A673 (cell line): ENCODE measurements at places on chromosomes 6 and 20. TPM values are rescaled to one million over a fixed set of nuclear protein-coding genes. Genes with fewer than 3 reads are reported as not detected.

SLC17A2 gene
- total RNA-seq, result not detected in 2 replicates

DNA sequence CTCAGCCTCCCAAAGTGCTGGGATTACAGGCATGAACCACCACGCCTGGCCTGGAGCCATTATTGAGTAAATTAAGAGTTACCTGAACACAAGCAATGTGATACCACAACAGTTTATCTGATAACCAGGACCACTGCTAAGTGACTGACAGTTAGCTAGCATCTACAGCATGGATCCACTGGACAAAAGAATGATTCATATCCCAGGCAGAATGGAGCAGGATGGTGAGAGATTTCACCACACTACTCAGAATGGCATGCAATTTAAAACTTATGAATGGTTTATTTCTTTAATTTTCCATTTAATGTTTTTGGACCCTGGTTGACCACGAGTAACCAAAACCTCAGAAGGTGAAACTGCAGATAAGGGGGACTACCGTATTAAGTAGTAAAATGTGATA is 48.6 kb downstream of the RALGAPA2 start:
- H3K27me3 ChIP-seq, result no peaks in the 10 kb centered on the region
- no peak for DNase-seq
- H3K4me1 ChIP-seq, result peaks cover 28% of the 10 kb centered on the region
- H3K36me3 ChIP-seq, result no peaks in the 10 kb centered on the region
- no peak overlapping the region for H3K27ac ChIP-seq

- DNase-seq, result no peak
- H3K36me3 ChIP-seq, result no peaks in the 10 kb centered on the region
- peaks cover 52% of the 10 kb centered on the region for H3K27me3 ChIP-seq
- H3K27ac ChIP-seq, result no peak overlapping the region
- H3K4me3 ChIP-seq, result no peak overlapping the region
These were observed 80.0 kb upstream of the EYA2 start for GRCh38 chr20:46814366-46815232.

ABCF1 gene
- 109 and 119 TPM in 2 replicates for total RNA-seq

KHDC1L gene
- not detected in 2 replicates for total RNA-seq

GRCh38 chr6:15263780-15264374 is 18.0 kb downstream of the JARID2 start:
- H3K36me3 ChIP-seq, result no peaks in the 10 kb centered on the region
- H3K27me3 ChIP-seq, result no peaks in the 10 kb centered on the region
- H3K27ac ChIP-seq, result no peak overlapping the region
- H3K4me3 ChIP-seq, result no peak overlapping the region

DNA sequence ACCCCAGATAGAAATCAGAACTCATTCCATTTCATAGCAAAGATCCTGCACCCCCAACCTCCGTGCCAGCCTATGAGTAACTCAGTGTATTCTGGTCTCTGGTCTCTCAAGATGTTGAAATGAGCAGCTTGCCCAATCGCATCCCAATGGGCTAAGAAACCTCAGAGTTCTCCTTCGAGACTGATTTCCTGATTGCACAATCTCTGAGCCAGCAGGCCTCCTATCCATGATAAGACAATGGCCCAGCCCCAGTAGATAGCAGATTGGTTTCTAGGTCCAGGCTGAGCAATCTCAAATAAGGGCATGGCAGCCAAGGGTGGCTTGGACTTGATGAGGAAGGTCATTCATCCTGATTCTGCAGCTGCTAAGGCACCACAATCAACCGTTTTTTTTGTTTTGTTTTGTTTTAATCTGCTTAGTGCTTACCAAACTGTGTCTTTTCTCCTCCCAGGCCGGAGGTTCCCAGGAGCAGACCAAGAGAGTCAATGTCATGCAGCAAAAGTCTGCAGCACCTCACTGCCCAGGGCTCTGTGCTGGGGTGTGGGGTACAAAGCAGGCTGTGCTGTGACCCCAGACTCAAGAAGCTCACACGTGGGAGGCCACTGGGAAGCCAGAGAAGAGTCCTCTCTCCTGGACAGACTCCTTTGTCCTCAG is 125.1 kb upstream of the NXT1 start:
- no peak overlapping the region for H3K27ac ChIP-seq
- no peaks in the 10 kb centered on the region for H3K36me3 ChIP-seq
- H3K4me1 ChIP-seq, result no peaks in the 10 kb centered on the region
- H3K27me3 ChIP-seq, result peaks cover 13% of the 10 kb centered on the region
- peak; percentile 42 for DNase-seq
- no peak overlapping the region for H3K4me3 ChIP-seq

GRCh38 chr6:36692220-36692619 is 5.4 kb upstream of the RAB44 start:
- no peak overlapping the region for H3K27ac ChIP-seq
- no peaks in the 10 kb centered on the region for H3K4me1 ChIP-seq
- H3K27me3 ChIP-seq, result no peaks in the 10 kb centered on the region
- no peaks in the 10 kb centered on the region for H3K36me3 ChIP-seq
- no peak overlapping the region for H3K4me3 ChIP-seq

RIPPLY2 gene
- 3.0 and 4.0 TPM in 2 replicates for total RNA-seq

DNA sequence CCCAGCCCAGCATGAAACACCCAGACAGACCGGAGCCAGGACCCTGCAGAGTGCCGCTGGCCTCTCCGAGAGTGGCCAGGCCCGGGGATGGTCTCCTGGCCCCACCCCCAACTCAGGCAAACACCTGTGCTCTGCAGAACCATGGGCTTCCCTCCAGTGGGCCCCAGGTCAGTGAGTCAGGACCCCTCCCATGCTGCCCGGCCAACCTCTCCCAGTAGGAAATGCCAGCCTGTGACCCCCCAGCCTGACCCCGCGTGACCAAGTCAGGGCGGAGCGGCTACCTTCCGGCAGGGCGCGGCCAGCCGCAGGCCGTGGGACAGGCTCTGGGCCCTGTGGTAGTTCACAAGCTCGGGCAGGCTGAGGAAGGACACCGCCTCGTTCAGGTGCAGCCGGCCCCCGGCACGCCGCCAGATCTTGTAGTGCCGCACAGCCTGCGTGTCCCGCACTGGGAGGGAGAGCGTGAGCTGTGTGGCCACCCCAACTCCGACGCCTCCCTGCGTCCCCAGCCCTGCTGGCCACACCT is 3.2 kb downstream of the PTK6 start:
- peaks cover 5% of the 10 kb centered on the region for H3K4me1 ChIP-seq
- H3K36me3 ChIP-seq, result no peaks in the 10 kb centered on the region

RNF144B gene
- 0.82 and 1.0 TPM in 2 replicates for total RNA-seq

GRCh38 chr6:168050881-168051586 is 28.0 kb downstream of the FRMD1 start:
- H3K4me1 ChIP-seq, result no peaks in the 10 kb centered on the region
- no peak overlapping the region for H3K4me3 ChIP-seq
- no peak overlapping the region for H3K27ac ChIP-seq

CALHM5 gene
- total RNA-seq, result 0.26 TPM in 2 replicates

DNA sequence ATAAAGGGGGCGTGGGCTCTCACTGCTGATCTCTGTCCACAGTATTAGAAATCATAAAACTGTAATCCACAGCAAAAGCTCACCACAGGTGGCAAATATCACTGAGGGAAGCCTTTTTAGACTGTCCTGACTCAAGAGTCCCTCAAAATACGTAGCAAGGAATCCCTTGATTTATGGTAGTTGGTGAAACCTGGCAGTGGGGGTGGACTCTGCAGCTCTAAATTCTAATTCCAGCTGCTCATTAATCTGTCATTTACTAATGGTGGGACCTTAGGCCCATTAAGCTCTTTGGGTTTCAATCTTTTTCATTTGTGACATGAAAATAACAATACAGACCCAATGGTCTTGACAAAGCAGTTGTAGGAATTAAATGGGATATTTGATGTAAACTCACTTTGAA is 32.3 kb downstream of the GMDS start:
- no peak overlapping the region for H3K27ac ChIP-seq
- H3K4me1 ChIP-seq, result peaks cover 10% of the 10 kb centered on the region
- no peaks in the 10 kb centered on the region for H3K27me3 ChIP-seq
- no peaks in the 10 kb centered on the region for H3K36me3 ChIP-seq

DNA sequence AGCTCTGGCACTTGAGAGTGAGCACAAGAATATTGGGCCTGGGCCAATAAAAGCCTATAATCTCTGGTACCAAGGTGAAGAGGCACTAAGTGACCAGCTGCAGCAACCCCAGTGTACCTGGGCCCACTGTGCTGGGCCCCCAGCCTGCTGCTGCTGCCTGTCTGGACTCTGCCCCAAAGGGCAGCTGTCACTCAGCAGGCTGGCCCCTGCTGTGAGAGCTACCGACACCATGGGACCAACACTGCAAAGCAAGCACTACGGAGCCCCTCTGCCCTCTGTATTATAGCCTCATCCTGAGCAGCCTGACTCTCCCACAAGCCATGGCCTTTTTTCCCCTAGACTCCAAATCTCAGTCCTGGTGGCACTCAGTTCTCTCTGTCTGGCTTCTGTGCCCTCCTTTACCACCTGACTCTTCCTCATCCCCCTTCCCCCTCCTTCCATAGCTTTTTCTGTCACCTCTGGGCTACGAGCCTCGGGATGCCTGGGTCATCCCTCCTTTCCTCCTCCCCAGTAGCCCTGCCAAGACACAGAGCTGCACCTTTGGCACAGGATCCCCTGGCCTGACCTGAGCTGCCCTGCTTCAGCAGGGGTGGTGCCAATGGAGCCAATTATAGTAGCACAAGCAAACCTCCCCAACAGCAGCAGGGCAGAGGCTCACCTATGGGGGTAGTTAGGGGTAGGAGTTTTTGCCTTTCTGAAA is 14.2 kb downstream of the RRP36 start:
- H3K27me3 ChIP-seq, result no peaks in the 10 kb centered on the region
- peaks cover 49% of the 10 kb centered on the region for H3K36me3 ChIP-seq
- no peak overlapping the region for H3K27ac ChIP-seq
- no peak for DNase-seq
- no peak overlapping the region for H3K4me3 ChIP-seq

NRM gene
- total RNA-seq, result 49.8 and 54.4 TPM in 2 replicates

DNA sequence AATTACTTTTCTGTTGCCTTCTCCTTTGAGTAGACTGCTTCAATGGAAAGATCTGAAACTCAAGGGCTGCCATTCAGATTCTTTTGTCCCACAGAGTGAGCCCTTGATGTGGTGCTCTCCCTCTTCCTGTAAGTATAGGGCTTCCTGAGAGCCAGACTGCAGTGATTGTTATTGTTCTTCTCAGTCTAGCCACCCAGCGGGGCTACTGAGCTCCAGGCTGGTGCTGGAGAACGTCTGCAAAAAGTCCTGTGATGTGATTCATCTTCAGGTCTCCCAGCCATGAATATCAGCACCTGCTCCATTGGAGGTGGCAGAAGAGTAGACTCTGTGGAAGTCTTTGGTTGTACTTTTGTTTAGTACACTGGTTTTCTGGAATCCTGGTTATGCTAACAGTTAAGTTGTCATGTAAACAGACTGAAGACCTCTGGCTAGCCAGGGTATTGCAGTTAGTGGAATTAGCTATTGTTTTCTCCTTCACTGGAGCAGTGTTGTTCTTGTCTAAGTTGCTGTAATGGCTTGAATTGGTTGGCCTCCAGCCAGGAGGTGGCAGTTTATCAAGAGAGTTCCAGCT is 240.9 kb downstream of the COL12A1 start:
- H3K4me3 ChIP-seq, result no peak overlapping the region
- H3K27me3 ChIP-seq, result no peaks in the 10 kb centered on the region
- DNase-seq, result peak; percentile 7
- no peaks in the 10 kb centered on the region for H3K36me3 ChIP-seq
- H3K4me1 ChIP-seq, result no peaks in the 10 kb centered on the region
- H3K27ac ChIP-seq, result no peak overlapping the region

DNA sequence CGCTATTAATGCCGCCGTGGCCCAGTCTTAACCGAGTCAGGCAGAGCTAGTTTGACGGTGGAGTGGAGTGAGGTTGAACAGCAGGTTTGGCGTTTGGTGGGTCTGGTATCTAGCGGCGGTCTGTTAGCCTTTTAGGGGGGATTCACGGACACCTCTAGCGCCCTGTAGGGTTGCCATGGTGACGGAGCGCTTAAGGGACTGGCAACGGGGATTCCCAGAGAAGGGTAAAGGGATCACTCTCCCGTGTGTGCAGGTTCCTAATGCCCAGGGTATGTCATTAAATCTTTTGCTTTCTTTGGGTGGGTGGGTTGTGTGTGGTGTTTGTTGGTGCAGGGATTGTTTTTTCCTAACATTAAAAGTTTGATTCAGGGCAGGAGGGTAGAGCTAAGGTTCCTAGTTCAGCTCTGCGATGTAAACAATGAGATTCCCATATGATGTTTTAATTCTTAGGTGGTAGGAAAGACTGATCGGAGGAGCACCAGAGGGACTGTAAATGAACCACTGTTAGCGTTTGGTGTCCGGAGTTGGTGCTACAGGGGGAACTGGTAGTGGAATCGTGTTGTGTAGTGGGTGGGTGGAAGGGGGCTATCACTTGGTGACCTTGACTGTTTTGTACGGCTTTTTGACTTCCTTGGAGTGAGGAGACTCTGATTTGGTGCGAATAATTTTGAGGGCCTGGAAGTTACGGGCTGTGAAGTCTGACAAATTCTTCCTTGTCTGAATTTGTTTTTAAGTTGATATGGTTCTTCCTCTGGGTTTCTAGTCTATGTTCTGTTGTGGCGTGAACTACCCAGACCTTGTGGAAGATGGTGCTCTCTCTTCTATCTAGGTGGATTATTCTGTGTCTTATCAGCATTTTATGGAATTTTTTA is 5.0 kb downstream of the BRD2 start:
- H3K36me3 ChIP-seq, result peaks cover 63% of the 10 kb centered on the region
- peaks cover 25% of the 10 kb centered on the region for H3K4me1 ChIP-seq
- DNase-seq, result peak; percentile 73
- H3K4me3 ChIP-seq, result peak overlapping the region; percentile 94
- H3K27ac ChIP-seq, result peak overlapping the region; percentile 86

GRCh38 chr6:94651239-94651638 is 926.1 kb upstream of the MANEA start:
- no peak overlapping the region for H3K27ac ChIP-seq
- no peak for DNase-seq
- no peaks in the 10 kb centered on the region for H3K36me3 ChIP-seq
- no peaks in the 10 kb centered on the region for H3K27me3 ChIP-seq

DNA sequence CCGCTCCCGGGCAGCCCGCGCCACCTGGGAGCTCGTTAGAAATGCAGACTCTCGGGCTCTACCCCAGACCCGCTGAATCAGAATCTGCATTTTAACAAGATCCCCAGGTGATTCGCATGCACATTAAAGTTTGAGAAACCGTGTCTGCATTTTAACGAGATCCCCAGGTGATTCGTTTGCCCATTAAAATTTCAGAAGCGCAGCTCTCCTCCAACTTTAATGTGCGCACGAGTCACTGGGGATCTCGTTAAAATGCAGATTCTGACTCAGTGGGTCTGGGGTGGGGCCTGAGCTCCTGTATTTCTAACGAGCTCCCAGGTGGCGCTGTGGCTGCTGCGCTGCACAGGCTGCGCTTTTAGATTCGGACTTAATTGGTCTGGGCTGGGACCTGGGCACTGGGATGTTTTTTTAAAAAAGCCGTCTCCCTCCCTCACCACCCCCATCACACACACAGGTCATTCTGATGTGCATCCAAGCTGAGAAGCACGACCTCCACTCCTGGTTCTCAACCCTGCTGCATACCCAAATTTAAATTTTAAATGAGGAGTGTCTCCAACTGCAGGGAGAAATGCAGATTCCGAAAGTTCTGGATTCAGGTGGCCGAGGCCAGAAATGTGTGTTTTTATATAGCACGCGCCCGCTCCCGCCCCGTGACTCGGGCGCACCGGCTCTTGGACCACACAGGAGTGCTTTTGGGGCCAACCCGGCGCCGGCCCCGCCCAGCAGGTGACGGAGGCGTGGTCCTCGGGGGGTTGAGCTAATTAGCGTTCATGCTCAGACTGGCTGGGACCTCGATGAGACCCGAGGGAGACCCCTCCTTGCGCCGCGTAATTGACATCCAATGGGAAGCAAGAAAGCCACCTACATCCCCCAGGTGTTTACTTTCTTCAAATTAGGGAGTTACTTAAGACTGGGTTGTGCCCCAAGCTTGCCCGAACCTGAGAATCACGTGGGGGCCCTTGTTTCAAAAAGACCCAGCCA is 85.8 kb downstream of the ZFP64 start:
- H3K4me1 ChIP-seq, result peaks cover 4% of the 10 kb centered on the region
- peak overlapping the region; percentile 67 for H3K4me3 ChIP-seq
- DNase-seq, result peak; percentile 18
- no peaks in the 10 kb centered on the region for H3K36me3 ChIP-seq
- H3K27me3 ChIP-seq, result no peaks in the 10 kb centered on the region
